ENCODE measurements at places on chromosomes 5 and 9. TPM values are rescaled to one million over a fixed set of nuclear protein-coding genes. Genes with fewer than 3 reads are reported as not detected.
A peak's percentile ranks its signal among the peaks of the same experiment; 100 is the strongest.

- DNase-seq = peak; percentile 84
These were observed 19.2 kb upstream of the SHB start for GRCh38 chr9:38088006-38088925.

DNA sequence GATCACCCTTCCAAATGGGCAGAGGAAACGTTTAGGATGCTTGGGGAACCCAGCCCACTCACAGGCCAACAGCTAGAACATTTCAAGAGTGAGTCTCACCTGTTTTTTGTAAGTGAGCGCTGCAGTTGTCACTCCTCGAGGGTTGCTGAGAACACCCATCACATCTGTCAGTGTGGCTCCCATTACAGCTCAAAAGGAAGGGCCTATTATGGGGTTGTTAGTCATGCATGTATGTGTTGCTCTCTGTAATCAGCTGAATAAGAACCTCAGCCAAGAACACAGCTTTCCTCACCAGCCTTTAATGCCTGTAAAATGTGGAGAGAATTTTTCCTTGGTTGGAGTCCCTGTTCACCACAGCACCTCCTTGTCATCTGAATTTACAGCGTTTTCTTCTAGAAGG, 196.3 kb upstream of the KLF4 start:
- DNase-seq = no peak

DNA sequence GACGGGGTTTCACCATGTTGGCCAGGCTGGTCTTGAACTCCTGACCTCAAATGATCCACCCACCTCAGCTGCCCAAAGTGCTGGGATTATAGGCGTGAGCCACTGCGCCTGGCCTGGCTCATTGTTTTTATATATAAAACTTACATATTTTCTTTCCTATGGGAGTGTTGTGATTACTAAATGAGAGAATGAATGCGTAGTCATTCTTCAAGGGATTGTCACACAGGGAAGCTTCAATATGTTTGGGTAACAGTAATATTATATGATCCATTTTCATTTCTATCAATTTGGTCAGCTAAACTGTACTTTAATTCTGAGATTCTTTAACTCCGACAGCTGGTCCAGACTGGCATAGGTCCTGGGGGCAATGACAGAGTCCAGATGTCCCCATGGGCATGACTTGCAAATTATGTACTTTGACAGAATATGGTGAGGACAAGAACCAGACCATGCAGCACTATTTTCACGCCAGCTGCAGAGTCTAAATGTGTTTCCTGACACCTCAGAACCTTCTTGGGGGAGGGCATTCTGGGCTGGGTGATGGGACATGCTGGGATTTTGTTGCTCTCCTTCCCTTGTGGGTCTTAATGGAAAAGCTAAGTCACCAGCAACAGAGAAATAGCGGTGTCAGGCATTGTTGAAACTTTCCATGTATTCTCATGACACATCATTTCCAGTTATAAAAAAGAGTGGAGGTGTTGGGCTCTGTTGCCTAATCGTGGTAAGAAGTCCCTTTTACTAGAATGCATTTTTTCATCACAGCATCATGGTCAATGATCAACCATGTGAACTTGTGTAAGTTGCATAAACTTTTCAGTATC, 40.9 kb upstream of the TNC start:
- no peak for DNase-seq

Gene PTGS1
- total RNA-seq = 2.0 TPM

Gene CTSV
- 0.15 TPM for total RNA-seq

Gene PBX3
- 15.0 TPM for total RNA-seq

Data from left lobe of liver (tissue), 2 donors.